DMS 273 treated with DMSO at 0.1 percent for 48 hours (cell line): ENCODE measurements at places on chromosomes 7 and 10.

DNA sequence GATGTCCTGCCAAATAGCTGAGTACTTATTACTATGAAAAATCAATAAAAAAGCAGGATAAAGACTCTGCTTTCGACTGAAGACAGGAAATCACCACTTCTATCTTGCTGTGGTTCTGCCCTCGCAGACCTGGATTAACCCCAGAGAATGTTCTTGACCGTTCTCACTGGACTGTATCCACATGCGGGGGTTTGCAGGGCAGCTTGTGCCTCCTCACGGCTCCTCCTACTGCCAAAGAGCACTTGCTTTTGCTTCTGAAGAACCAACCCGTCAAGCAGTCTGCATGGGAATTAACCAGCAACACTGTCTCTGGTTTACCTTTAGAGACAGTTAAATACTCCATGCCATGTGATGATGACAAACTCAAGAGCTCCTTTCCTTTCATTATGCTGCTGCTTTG, 184.0 kb downstream of the GFRA1 start:
- no peak for DNase-seq

DNA sequence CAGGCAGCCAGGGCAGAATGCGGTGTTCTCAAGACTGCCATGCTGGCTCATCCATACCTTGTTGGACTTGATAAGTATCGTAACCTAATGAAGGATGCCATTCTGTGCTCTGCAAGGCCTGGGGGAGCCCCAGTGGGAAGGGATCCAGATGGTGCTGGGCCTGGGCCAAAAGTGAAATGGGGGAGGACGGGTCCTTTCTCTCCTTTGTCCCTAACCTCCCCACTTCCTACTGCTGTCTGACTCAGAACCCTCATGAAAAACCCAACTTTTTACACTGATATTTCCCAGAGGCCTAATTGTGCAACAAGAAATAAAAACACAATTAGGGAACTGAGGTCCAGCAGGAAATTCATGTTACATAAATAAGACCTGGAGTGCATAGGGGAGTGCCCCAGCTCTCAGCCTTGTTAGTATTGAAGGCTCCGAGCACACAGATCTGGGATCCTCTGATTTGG, 193.7 kb upstream of the SVIL start:
- no peak for DNase-seq

DNA sequence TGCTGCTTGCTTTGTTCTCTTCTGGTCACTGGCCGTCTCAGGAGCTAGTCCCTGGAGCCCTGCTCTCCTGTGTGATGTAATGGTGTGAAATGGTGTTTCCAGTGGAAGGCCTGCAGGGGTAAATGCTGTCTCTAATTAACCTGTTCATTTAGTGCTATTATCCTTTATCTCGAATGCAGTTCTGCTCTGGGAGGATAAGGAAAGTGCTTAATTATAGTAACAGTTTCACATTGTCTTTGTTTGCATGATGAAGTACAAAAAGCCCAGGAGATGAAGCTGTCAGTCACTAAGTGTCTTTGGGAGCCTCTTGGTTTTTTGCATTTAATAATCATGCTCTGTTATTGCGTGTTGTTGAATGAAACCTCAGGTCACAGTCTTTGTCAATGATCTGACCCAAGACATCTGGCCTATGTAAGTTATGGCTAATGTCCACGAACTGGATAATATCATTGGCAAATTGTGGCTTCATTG, 755.3 kb upstream of the GALNT17 start:
- no peak for DNase-seq

GRCh38 chr7:86980223-86980622, 79.2 kb downstream of the ELAPOR2 start:
- no peak for DNase-seq

DNA sequence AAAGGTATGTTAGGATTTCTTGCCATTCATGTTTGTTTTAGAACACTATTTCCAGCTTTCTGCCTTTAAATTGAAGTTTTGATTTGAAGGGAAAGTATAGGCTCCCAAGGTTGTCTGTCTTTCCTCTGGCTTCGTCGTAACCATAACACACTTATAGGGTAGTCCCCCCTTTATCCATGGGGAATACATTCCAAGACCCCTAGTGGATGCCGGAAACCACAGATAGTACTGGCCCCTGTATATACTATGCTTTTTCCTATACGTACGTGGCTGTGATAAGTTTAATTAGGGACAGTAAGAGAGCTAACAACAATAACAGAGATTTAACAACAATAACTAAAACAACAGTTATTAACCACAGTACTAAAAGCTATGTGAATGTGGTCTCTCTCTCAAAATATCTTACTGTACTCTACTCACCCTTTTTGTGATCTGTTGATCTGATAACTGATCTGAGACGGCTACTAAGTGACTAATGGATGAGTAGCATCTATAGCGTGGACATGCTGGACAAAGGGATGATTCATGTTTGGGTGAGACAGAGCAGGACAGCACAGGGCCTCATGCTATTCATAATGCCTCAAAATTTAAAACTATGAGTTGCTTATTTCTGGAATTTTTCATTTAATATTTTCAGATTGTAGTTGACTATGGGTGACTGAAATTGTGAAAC, 273.1 kb downstream of the AUTS2 start:
- no peak for DNase-seq

- no peak for DNase-seq
Measured at GRCh38 chr10:34814913-34815184, 247 bp downstream of the PARD3 start.

- DNase-seq = no peak
Measured at GRCh38 chr10:14381475-14381874, 50.8 kb upstream of the FRMD4A start.

GRCh38 chr7:151206914-151207313, 3.4 kb downstream of the H2BK1 start:
- no peak for DNase-seq

GRCh38 chr7:19489162-19489820, 219.5 kb downstream of the POLR1F start:
- no peak for DNase-seq

DNA sequence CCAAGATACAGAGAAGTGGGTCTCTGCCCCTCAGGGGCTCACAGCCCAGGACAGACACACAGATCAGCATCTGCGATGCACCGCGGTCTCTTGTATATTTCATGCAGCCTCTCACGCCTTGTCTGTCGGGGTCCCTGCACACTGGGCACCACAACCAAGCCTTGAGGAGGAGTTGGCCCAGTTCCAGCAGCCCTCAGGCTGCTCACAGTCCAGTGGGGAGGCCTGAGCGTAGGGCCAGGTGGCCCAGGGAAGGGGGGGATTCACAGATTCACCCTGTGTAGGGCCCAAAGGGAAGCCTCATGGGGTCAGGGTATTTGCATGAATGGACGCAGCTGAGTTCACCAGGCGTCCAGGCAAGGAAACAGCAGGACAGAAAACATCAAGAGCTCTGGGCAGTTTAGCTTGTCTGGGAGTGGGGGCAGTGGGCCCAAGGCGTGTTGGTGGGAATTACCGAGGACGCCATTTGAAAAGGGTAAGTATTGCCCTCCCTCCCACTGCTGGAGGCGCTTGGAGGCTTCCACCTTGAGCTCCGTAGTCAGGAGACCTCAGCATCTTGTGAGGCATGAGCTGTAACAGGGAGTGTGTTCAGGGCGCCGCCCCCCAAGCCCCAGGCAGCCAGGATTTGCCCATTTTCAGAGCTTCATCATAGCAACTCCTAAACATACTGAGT, 129.1 kb upstream of the CHST15 start:
- DNase-seq = no peak

DNA sequence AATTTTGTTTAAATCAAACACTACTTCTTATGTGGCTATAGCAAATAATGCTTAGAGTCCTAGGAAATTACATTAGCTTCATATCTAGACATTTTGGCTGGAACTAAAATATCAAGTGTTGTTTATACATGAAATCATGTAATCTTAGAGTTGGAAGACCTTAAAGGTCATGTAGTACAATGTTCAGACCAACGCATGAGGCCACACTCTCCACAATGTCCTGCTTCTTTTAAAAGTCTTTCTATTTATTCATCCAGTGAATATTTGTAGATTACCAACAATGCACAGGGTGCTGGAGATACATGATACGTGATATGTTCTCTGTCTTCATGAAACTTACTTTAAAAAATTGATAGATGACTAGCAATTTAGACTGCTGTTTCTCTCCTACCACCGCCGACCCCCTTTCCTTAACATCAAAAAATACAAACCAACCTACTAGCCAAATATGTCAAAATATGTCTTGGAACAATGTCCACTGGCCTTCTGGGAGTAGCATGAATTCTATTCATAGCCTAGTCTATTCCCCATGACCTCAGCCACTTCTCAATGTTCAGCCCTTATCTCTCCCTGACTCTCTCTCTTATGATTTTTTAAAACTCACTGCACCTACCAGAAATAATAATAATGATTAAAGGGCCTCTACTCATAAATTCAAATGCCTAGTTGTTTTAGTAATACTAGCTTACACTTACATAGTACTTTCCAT, 59.5 kb upstream of the CAV2 start:
- DNase-seq = no peak

DNA sequence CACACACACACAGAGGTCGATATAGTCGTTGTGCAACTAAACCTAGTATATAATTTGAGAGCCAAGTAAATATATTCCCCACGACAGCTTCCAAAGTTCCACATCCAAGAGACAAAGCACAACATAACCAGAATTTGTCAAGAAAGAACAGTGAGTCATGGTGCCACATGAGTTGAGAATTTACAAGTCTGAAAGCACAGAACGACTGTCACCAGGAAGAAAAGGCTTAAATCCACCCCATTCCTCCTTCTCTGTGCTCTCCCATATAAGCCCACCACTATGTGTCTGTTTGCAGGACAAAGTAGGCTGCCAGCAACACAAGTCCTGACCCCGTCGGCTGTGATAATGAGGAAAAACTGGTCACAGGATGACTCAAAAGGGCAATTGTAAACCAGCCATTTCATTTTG, 32.8 kb downstream of the GSAP start:
- DNase-seq = no peak

GRCh38 chr7:38629651-38630510, 1.3 kb downstream of the AMPH start:
- no peak for DNase-seq

DNA sequence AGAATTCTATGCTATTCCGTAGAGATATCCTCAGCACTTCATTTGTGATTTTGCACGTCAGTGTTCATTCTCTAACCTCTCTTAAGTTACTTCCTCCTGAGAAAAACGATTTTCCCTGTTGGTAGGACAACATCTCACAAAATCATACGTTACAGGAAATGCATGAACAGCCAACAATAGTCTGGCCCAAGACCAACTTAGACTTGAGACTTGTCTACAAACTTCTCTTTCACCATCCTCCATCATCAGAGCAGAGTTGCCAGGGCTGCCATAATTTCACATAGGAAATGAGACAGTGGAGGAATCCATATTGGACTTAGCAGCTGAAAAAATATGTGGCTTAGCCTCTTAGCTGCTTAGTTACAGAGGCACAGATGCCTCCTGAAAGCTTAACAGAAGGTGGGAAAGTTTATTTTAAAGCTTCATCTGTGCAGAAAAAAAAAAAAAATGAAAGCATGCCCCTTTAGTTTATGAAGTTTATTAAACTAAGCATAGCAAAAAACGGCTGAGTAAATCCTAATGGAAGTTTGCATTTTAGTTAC, 222.5 kb upstream of the CACNA2D1 start:
- no peak for DNase-seq

DNA sequence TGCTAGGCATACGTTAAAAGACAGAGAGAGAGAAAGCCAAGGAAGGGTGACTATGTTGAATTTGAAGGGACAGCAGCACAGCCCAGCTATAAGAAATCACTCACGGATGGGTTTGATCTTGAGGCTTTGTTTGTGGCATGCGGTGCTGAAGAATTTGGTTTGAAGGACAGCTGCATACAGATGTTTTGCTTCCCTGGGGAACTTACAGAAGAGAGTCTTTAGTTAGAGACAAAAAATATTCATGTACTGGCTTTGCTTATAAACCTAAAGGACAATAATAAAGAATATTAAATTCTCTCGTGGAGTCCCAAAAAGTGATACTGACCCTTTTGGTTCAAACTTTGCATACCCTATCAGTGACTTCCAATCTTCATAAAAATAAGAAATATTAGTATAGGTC, 491.4 kb downstream of the NEBL start:
- DNase-seq = no peak

DNA sequence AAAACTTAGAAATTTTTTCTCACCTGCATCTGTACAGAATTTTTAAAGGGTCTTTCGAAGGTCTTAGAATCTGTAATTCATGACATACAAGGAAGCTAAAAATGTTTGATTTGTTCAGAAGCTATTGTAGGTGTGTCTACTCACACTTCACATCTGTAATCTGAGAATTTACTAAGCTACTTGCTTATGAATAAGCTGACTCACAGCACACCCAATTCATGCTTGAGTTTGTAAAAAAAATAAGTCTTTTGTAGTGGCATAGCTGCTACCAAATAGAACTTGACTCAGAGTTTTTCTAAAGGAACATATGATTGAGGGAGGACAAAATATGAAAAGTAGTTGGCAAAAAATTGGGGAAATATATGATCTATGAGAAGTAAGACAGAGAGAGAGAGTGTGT, 12.7 kb upstream of the AGR2 start:
- DNase-seq = no peak

DNA sequence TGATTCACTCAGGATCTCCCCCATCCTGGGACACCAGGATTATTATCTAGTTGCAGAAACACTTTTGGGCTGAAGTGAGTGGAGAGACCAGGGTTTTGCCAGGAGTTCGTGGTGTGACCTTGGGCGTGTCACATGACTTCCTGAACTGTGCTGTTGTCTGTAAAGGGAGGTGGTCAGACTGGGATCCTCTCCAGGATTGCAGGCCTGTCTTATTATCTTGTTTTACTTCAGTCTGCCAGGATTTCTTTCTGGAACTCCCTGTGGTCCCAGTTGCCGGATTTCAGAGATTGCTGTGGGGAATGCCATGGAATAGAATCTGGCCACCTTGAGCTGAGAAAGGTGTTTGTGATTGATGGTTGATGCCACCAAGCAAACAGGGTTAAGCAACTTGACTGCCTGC, 35.8 kb downstream of the CRCP start:
- DNase-seq = no peak

DNA sequence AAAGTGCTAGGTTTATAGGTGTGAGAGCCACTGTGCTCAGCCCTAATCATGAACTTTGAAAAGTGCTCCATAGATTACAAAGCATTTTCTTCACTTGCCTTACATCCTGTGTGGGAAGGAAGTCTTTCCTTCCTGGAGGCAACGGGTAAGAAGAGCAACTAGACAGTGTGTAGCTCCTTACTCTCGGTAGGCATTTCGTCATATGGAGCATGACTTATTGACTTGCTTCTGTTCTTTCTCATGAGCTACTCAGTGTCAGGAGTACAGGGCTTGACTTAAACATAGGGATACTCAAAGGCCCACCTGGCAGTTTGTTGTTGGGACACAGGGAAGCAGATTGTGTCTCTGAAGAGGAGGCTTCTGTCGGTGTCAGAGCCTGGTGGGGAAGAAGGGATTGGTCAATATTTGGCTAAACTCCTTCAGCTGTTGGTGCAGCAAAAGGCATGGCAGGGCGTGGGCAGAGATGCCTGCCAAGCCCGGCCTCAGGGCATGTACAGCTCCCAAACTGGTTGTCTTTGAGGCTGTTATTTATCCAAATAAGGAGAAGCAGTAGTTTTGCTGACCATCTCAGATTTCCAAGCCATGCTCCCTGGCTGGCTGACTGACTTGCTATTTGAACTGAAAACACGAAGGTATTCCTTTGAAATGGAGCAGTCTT, 248.9 kb downstream of the KIAA1217 start:
- DNase-seq = no peak

- DNase-seq = no peak
Measured at GRCh38 chr7:82179311-82179710, 264.3 kb downstream of the CACNA2D1 start.

- DNase-seq = no peak
Measured at GRCh38 chr10:20708305-20708704, 188.8 kb downstream of the NEBL start.
